CD4-positive, alpha-beta T cell treated with Interleukin-12 subunit alpha and Interleukin-12 subunit beta, for 1 hour (primary cell): ENCODE measurements at places on chromosomes 3 and 15.

DNA sequence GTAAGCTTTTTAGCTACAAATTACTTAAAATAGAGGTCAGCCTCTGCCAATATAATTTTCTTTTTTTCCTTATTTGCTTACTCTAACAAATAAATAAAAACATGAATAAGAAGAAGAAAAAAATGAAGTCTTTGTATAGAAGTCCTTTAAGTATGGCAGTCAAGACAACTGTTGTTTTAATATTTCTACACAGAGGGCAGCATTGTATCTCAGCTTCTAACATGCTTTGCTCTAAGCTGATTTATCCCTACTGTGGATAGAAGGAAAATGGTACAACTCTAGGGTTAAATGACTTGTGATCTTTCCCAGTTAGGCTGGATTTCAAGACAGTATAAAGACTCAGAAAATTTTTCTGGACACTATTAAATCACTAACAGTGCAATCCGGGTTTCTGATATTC lies 104.3 kb upstream of the MEIS2 start:
- no peak for DNase-seq

- no peak for DNase-seq
Measured at GRCh38 chr15:68431037-68431791, 749 bp downstream of the ITGA11 start.

GRCh38 chr15:57382969-57383368 lies 6.7 kb downstream of the CGNL1 start:
- DNase-seq, result no peak

DNA sequence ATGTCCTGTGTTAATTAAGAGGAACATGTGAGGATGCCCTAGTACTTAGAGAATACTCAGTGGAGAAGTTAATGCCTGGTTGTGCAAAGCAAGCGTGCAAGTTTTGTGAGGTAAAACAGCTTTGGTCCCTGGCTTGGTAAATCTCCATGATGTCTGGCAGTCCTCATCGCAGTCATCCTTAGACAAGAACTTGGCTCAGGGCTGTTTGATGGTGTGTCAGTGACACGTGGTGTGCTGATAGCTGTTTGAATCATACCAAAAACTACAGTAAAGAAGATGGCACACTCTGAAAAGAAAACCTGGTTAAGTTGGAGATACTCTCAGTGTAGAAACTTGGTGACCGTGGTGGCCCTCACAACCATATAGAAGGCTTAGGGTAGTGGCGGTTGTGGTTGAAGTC lies 361.7 kb downstream of the FEZF2 start:
- no peak for DNase-seq

GRCh38 chr3:131221731-131222130 lies 159.8 kb upstream of the NUDT16 start:
- DNase-seq, result no peak

- DNase-seq, result no peak
Measured at GRCh38 chr15:76328958-76329357, 7.6 kb upstream of the ISL2 start.
